ENCODE measurements at places on chromosomes 12 and 14.
A peak's percentile ranks its signal among the peaks of the same experiment; 100 is the strongest.

GRCh38 chr12:77213319-77213718, 147.9 kb upstream of the E2F7 start:
- DNase-seq: no peak

DNA sequence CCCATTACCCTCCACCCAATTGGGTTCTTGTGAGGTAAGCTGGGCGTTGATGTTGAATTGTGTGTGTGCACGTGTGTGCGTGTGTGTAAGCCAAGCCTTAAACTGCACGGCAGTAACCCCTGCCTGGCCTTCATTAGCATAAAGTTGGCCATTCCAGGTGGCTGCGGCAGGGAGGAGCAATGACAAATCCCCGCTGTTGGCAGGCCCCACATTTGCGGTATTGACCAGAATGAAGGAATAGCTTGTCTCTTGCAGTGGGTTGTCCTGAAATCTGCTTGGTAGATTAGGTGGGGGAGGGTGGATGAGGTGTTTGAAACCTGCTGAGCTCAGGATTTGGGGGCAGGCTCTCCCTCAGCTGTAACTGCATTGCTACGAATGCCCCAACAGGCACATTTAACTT, 7.3 kb downstream of the VSX2 start:
- no peak for DNase-seq

DNA sequence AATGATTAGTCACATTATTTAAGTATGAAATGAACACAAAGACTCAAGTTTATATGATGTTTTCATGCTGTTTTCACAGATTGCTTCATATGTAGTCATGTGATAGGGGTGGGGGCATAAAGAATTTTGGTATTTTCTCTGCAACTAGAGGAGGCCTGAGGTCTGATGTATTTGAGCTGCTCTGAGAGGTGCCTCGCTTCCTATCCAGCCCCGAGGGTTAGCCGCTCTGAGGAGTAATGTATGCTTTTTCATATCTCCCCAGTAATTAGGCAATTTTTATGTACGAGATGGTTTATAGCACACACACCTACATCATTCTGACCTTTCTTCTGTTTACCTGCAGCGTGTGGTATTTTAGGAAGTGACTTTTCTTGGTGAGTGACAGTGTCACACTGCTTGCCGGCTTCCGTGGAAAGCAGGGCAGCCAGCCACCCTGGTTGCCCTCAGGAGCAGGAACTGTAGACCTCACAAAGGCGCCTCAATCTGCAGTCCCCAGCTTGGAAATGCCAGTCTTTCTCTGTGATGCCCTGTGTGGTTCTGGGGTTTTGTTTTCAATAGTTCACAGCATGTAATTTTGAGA, 106.4 kb downstream of the VRK1 start:
- DNase-seq: no peak

GRCh38 chr12:85468356-85469157, 188.5 kb downstream of the ALX1 start:
- peak; percentile 45 for DNase-seq

Data from SW480 (cell line).